ENCODE measurements at places on chromosomes 2 and 18.

GRCh38 chr2:238527565-238527964, 100.8 kb downstream of the ASB1 start:
- no peak for DNase-seq

DNA sequence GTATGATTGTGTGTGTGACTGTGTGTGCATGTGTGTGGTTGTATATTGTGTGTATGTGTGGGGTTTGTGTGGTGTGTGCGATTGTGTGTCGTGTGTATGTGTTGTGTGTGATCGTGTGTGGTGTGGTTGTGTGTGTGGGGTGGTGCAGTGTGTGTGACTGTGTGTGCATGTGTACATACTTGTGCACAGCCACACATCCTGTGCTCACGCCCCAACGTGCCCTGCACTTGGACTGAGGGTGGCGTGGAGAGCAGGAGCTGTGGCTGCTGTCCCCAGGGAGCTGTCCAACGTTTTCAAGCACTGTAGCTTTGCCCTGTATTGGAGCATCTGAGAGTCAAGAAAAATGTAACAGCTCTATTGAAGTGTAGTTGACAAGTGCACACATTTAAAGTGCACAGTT, 243.2 kb upstream of the HDAC4 start:
- no peak for DNase-seq

- DNase-seq: no peak
Observed at GRCh38 chr18:45741056-45741455, 17.1 kb downstream of the SLC14A1 start.

- no peak for DNase-seq
Observed at GRCh38 chr2:60370814-60371213, 182.6 kb downstream of the BCL11A start.

GRCh38 chr18:23302851-23303527, 150.1 kb upstream of the RIOK3 start:
- no peak for DNase-seq

- no peak for DNase-seq
Observed at GRCh38 chr2:16813593-16813992, 148.0 kb upstream of the CYRIA start.

- no peak for DNase-seq
Observed at GRCh38 chr2:213885485-213885884, 525.4 kb upstream of the VWC2L start.

DNA sequence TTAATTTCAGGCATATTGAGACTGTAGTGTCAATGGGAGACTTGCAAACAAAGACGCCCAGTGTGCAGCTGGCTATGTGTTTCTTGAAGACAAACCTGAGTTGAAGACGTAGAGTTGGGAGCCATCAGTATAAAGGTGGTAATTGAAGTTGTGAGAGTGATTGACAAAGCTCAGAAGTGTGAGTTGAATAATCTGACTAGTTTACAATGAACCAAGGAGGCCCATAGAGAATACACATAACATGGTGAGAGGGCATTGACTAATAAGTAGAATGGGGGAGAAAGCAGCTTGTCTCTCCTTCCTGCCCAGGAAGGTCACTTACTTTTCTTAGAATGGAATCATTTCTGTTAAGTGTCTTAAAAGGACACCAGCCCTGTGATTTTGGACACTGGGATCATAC, 14.1 kb downstream of the SP110 start:
- DNase-seq: no peak

DNA sequence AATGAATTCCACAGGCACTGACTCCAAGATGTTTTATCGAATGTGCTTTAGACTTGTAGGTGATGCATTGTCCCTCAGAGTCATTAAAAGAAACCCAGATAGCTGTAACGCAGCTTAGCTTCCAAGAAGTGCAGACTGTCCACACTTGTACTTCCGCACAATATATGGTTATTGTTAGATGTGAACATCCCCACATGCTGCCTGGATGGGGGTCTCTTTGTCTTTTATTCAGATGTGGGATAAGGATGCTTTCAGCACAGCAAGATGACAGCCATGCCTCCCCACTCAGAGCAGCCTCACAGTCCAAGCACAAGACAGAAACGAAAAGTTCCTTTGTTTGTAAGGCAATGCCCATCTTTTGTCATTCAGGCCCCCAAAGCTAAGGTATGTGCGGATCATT, 416.6 kb downstream of the HRH4 start:
- DNase-seq: no peak

GRCh38 chr2:67037655-67038054, 359.5 kb upstream of the ETAA1 start:
- no peak for DNase-seq

DNA sequence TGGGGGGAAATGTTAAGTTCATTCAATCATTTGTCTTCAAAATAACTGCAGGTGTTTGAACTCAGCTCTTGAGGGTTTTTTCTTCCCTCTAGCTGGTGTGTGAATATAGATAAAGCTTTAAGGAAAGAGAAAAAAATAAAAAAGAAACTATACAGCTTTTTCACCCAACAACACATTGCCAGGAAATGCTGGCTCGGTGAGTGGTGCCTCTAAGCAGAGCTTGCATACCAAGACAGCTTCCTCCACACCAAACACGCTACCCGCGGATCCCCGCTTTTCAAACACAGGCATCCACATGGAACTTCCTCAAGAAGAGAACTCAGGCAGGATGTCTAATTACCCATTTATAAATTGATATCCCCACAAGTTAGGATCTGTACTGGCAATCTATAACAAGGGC, 69.8 kb upstream of the TANK start:
- peak; percentile 44 for DNase-seq

DNA sequence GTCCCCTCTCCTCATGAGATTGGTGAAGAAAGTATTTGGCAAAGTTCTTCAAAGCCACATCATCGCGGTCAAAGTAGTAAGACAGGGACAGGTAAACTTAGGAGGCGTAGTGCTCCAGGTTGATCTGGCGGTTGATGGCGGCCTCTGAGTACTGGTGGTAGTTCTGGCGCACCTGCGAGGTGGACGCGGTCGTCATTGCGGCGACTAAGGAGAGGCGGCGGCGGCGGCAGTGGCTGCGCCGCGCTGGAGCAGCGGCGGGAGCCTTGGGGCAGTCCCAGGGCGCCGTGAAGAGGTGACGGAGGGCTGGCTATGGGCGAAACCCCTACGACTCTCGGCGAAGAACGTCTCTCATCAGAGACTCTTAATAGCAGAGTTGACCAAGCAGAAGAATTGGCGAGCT, 107.2 kb upstream of the UBE2E3 start:
- no peak for DNase-seq

GRCh38 chr2:43238813-43239212, 12.4 kb upstream of the ZFP36L2 start:
- DNase-seq: no peak

GRCh38 chr2:74407682-74408081, 13.7 kb downstream of the C2orf81 start:
- DNase-seq: no peak

GRCh38 chr2:97758131-97758705, 44.8 kb downstream of the ZAP70 start:
- no peak for DNase-seq

DNA sequence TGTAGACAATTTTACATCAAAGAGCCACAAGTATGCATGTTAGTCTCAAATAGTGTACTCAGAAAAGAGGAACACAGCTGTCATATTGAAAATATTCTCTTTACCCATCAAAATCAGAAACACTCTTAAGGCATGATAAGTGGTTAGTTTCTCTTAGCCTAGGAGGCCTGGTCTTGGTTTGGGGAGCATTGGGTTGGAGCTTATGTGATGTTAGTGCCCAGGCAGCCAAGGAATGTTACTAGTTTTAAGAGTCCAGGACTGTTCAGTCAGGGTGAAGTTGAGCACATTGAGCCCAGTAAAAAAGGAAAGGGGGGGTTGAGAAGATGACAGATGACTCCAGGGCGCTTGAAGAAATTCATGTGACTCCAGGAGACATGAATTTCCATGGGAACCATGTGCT, 340.6 kb downstream of the HRH4 start:
- no peak for DNase-seq

- no peak for DNase-seq
Observed at GRCh38 chr18:75433098-75433497, 5.6 kb upstream of the SMIM21 start.

- no peak for DNase-seq
Observed at GRCh38 chr2:169933124-169933711, 106.0 kb downstream of the UBR3 start.

DNA sequence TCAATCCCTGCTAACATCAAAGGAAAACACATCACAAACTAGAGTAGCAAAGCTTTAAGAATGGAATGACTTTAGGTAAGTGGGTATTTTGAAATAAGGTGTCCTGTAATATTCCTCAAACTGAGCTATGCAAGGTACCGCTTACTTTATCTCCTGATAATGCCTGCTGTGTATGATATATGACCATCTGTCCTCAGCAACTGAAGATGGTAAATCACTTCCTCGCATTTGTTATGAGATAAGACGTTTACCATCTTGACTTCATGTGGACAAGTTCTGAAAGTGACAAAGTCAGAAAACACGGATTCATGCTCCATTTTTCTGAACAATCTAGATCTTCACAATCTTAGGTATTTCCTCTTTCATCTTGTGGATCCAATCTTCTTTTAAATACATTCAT, 49.3 kb upstream of the PTPRM start:
- no peak for DNase-seq

- no peak for DNase-seq
Observed at GRCh38 chr2:84807063-84807485, 73.8 kb downstream of the TRABD2A start.

DNA sequence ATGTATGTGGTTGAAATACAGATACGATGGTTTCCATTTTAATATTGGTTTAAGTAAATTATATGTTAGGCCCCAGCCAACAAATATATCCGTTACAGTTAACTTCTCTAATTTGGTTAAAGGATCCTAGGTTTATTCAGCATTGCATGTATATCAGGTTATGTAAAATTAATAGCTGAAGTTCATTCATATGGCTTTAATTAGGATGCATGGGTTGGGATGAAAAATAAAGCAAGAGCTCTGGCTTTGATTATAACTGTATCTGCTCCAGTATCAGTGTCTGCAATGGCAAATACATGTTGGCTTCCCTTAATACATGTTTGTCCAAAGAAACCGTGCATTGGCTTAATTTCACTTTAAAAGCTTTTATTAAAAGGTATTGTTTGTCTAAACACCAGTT, 435.7 kb upstream of the SETBP1 start:
- no peak for DNase-seq

- DNase-seq: no peak
Observed at GRCh38 chr2:14348247-14348646, 284.3 kb upstream of the LRATD1 start.

DNA sequence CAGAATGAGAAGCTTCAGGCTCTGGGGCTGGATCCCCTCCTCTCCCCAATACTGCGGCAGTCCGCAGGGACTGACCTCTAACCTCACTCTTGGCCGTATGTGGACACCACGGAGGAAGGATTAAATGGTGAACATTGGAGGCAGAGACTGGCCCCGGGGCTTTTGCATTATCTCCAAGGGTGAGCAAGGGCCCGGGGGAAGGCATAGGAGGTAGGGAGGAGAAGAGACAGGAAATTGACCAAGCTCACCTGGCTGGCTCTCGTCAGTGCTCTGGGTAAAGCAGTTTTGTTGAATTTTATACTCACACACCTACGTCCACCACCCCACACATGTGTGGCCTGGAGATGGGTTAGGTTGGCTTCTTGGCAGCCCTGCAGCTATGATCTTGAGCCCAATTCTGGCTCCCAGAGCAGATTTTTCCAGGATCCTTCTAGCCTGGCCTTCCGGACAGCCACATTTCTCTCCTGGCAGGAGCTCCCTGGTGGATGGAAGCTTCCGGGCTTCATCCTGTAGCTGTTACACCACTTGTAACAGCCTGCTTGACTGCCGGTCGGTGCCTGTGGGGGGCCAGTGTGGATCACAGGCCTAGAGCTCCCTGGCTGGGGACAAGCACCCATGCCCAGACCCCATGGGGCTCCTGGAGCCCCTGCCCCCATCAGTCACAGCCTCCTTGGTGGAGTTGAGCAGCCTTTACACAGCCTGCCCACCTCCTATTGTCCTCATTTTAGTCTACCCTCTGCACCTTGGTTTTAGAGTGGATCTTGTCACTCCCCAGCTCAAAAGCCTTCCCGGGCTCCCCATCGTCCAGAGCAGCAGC, 7.6 kb downstream of the ITM2C start:
- peak; percentile 21 for DNase-seq

DNA sequence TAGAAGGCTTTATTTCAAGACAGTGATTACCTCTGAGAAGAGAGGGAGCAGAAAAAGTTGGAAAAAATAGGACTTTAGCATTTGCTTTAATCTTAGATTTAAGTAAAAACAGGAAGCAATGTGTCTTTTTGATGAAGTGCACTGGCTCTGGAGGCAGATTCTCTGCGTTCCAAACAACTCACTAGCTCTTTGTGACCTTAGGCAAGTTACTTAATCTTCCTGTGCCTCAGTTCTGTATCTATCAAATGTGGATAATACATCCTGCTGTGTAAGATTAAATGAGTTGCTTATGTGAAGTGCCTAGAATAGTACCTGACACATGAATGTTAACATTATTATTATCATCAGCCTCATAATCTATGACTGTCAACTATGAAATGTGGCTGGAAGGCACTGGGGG, 42.3 kb downstream of the RPRD1A start:
- no peak for DNase-seq

GRCh38 chr2:146246736-146247523, 1597.9 kb upstream of the ACVR2A start:
- no peak for DNase-seq

DNA sequence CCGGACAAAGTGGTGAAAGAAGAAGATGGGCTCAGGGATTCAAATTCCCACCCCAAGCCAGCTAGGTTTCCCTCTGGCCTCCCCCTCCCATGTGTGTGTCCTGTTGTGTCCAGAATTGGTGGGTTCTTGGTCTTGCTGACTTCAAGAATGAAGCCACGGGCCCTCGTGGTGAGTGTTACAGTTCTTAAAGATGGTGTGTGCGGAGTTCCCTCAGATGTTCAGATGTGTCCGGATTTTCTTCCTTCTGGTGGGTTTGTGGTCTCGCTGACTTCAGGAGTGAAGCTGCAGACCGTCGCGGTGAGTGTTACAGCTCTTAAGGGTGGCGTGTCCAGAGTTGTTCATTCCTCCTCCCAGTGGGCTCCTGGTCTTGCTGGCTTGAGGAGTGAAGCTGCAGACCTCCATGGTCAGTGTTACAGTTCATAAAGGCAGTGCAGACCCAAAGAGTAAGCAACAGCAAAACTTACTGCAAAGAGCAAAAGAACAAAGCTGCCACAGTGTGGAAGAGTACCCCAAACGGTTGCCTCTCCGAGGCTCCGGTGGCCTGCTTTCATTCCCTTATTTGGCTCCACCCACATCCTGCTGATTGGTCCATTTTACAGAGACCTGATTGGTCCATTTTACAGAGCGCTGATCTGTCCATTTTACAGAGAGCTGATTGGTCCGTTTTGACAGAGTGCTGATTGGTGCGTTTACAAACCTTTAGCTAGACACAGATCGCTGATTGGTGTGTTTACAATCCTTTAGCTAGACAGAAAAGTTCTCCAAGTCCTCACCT, 37.7 kb upstream of the KLF11 start:
- no peak for DNase-seq

- DNase-seq: no peak
Observed at GRCh38 chr2:18046558-18047212, 168.2 kb downstream of the KCNS3 start.

Data from stimulated activated CD8-positive, alpha-beta memory T cell treated with anti-CD3 and anti-CD28 coated beads, Interleukin-4, amount 100 ng/mL, for 48 hours (primary cell).